Right ventricle myocardium superior (tissue), 1 donor: ENCODE measurements at places on chromosomes 4 and X. TPM values are rescaled to one million over a fixed set of nuclear protein-coding genes. Genes with fewer than 3 reads are reported as not detected.

- DNase-seq: peak; percentile 24
Measured at GRCh38 chr4:647481-647880, 22.1 kb downstream of the PDE6B start.

GRCh38 chr4:101218346-101218745 lies 129.0 kb downstream of the PPP3CA start:
- DNase-seq: no peak

DNA sequence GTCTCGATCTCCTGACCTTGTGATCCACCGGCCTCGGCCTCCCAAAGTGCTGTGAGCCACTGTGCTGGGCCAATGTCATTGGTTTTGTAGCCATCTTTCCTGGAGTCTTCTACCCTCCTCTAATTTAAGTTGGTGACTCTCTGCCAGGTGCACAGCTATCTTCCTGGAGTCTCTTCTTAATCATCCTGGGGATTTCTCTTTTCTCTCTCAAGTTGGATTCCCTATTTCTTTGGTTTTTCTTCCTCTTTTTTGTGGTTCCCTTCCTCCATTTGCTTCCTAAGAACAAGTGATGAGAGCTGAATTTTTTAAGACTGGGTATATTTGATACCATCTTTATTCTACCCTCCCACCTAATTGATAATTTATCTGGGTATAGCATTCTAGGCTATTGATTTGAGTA lies 113.8 kb downstream of the SYNPO2 start:
- DNase-seq: no peak

DNA sequence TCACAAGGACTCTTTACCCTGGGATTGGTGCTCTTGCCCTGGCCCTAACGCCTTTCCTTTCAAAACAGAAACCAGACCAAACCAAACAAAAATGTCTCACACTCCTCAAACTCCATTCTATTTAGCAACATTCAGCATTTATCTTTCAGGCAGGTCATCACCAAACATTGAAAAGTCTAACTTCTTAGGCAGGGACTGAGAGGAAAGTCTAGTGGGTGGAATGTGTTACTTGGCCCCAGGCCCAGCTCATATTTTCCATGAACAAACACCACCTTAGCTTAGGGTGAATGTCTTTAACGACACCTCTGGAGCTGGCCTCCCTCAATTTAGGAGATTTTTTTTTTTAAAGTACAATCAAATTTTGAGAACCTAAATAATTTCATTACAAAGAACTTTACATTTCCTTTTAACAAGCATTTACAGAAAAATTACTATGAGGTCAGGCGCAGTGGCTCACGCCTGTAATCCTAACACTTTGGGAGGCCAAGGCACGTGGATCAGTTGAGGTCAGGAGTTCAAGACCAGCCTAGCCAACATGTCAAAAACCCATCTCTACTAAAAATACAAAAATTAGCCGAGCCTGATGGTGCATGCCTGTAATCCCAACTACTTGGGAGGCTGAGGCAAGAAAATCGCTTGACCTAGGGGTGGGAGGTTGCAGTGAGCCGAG lies 10.2 kb upstream of the N4BP2 start:
- DNase-seq: no peak

GRCh38 chr4:146930673-146931072 lies 15.0 kb downstream of the TTC29 start:
- DNase-seq: no peak

- no peak for DNase-seq
Measured at GRCh38 chr4:175651756-175652310, 160.2 kb downstream of the GPM6A start.

DNA sequence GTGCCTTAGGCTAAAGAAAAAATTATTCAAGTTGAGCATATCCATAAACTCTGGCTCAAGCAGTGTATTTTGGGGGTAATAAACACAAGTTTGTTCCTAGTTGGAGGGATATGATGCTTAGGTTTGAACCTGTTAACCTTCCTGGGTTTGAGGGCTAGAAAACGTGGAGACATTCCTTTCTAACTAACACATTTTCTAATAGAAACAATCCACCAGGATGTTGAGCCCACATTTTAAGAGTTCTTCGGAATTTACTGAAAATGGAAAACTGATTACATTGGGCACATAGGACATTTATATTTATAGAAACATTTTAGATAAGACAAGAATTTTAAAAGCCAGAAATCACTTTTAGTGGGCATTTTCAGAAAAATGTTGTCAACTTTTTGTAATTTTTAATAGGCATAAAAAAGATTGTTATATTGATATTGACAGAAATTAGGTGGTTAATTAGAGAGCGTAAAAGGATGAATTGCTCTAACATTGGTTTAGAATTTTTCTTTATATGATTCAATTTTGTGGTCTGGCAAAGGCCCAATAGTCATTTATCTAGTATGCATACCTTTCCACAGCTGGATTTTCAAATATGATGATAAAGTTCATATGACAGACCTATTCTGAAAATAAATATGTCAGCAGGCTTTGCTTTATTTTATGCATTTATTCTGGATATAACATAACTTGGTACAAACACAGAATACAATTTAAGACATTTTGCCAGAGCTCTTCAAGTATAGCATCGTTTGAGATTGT lies 49.2 kb downstream of the CEP44 start:
- no peak for DNase-seq

DNA sequence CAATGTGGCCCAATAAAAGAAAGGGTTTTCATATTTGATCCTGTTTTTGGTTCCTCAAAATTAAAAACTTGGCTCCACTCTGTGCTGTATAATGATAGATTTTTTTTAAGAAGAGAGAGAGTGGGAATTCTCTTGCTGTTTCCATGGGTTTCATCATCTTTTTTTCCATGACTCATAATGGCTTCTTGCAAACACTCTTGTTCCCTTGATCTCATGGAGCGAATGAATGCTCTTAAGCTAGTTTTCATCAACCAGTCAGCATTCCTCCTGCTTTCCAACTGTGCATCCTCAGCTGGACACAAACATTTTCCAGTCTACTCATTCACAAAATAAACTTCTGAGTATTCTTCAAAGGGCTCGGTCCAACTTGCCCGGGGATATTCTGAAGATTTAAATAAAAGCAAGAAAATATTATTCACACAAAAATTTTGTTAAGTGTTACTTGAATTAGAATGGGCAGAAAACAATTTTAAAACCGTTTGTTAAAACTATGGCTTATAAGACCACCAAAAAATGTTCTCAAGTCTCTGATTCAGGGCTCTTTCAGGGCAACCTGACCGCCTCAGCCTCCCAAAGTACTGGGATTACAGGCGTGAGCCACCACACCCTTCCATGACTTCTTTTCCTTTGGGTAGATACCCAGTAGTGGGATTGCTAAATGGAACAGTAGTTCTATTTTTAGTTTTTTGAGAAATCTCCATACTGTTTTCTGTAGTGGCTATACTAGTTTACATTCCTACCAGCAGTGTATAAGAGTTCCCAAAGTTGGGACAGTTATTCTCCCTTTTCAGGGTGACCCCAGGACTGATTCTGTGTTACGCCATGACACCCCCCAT lies 64.7 kb downstream of the TMEM156 start:
- no peak for DNase-seq

- no peak for DNase-seq
Measured at GRCh38 chrX:1449823-1450149, 2.9 kb downstream of the ASMTL start.

DNA sequence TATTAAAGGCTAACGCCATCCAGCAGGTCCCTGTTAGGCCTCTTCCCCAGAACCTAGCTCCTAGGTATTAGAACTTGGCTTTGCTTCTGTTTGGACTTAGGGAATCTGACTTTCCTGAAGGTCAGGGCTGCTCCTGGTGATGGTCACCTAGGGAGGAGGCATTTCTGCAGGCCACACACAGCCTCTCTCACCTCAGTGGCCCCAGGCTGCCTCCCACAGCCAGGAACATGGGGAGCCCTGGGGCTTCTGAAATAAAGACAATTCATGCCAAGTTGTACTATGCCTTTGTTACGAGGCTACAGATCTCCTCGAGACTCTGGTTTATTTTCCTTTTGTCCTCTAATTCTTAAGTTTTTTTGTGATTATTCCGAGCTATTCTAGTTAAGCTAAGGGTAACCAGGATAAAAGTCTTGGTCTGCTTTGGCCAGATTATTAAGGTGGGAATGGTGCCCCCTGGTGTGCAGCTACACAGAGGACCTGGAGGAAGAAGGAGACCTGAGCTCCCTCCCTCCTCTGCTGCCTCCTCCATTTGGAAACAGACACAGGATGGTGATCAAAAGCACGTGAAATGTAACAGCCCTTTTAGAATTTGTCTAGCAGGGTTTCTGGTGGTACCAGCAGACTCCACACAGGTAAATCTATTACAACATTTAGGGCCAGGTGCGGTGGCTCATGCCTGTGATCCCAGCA lies 131.0 kb downstream of the DCLK2 start:
- DNase-seq: peak; percentile 76

DNA sequence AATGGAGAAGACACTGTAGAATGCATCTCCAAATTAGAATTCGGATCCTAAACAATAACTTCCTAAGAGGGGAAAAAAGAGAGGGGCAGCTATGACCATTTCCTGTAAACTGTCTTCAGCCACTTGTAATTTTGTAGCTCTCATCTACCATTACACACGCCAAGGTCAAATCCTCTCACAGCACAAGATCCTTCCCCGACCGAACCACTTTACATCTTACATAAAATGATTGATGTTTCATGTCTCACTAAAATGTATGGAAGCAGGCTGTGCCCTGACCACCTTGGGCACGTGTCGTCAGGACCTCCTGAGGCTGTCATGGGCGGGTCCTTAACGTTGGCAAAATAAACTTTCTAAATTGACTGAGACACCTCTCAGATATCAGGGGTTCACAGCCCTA lies 24.1 kb upstream of the PBDC1 start:
- no peak for DNase-seq

DNA sequence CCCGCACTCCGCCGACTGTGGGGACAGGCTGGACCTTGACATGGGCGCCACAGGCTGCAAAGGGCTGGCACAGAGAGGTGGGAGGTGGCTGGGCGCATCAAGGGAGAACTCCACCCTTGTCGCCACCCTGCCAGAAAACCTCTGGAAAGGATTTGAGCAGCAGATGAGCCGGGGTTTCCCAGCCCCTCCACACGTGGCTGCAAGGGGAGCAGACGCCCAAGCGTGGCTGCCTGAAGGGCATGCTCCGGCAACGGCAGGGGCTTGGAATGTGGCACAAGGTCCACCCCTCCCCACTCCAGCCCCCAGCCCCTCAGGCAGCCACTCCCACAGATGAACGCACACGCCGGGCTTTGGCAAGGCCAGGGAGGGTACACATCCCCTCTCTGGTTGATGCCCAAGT lies 4.6 kb downstream of the BGN start:
- no peak for DNase-seq

GRCh38 chr4:162661913-162662312 lies 498.1 kb upstream of the FSTL5 start:
- DNase-seq: no peak

GRCh38 chrX:9318766-9319165 lies 146.1 kb upstream of the TBL1X start:
- no peak for DNase-seq

- DNase-seq: peak; percentile 6
Measured at GRCh38 chr4:3634894-3635820, 102.9 kb upstream of the LRPAP1 start.

DNA sequence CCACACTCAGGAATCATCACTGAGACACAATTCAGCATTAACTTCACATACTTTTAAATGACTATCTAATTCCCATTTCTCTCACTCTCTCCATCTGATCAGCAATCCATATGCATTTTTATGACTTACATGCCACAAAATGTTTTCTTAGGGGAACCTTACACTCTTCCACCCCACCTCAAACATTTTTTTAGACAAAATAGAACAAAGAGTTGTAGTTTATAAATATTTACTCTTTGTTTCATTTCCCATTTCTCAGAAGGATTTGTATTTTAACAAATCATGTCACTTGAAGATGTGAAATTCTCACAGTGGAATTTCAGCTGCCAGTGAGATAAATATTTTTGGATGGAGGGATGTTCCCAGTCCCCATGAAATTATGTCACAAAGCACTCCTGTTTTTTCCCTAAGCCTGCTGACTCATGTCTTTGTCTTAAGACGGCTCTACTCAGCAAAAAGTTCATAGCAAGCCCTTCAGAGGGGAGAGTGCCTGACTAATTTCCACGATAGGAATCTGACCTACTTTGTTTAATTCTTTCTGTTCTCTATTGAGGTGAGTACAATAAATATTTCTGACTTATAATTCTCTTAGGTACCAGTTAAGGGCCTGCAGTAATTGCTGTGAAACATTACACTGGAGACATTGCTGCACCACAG lies 257.7 kb downstream of the THOC2 start:
- DNase-seq: no peak

- no peak for DNase-seq
Measured at GRCh38 chr4:173318648-173319211, 15.4 kb downstream of the HMGB2 start.

DNA sequence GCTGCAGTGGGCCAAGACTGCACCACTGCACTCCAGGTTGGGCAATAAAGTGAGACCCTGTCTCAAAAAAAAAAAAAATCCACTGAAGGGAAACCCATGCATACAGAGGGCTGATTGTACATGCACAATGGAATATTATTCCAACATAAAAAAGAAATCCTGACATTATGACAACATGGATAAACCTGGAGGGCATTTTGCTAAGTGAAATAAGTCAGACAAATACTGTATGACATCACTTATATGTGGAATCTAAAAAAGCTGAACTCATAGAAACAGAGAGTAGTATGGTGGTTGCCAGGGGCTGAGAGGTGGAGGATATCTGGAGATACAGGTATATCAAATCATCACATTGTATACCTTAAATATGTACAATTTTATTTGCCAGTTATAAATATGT lies 102.2 kb downstream of the PPEF1 start:
- no peak for DNase-seq

- no peak for DNase-seq
Measured at GRCh38 chr4:156751486-156751885, 220.1 kb downstream of the PDGFC start.

DNA sequence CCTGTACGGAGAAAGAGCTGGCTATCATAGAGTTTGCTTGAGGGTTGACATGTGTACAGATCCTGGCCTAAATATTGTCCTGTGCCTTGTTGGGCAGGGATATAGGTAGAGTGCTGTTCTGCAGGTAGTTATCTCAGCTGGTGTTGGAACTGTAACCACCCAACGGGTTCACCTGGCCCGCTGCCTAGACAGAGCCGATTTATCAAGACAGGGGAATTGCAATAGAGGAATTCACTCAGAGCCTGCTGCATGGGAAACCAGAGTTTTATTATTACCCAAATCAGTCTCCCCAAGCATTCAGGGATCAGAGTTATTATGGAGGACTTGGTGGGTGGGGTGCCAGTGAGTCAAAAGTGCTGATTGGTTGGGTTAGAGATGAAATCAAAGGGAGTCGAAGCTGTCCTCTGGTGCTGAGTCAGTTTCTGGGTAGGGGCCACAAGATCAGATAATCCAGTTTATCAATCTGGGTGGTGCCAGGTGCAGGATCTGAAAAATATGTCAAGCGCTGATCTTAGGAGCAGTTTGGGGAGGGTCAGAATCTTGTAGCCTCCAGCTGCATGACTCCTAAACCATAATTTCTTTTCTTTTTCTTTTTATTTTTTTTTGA lies 42.5 kb upstream of the XIAP start:
- DNase-seq: no peak

Gene FOXR2
- not detected for total RNA-seq

Gene SERPINA7
- not detected for total RNA-seq

Gene PCDH10
- total RNA-seq: 0.08 TPM

Gene NXF2
- not detected for total RNA-seq

Gene CSN1S1
- total RNA-seq: not detected

Gene ATP7A
- 4.5 TPM for total RNA-seq

Gene TAF7L
- not detected for total RNA-seq

Gene HS3ST1
- 1.2 TPM for total RNA-seq

Gene TRIM75
- total RNA-seq: not detected
